Mucosa of gallbladder (tissue), 1 donor: ENCODE measurements at places on chromosomes 11 and 22. TPM values are rescaled to one million over a fixed set of nuclear protein-coding genes. Genes with fewer than 3 reads are reported as not detected.

GGT5 gene
- total RNA-seq: 21.8 TPM

BEST1 gene
- 2.8 TPM for total RNA-seq

CRYBB3 gene
- total RNA-seq: 1.4 TPM

NLRP14 gene
- 0.06 TPM for total RNA-seq

ARL2 gene
- total RNA-seq: 103 TPM

BIK gene
- 19.0 TPM for total RNA-seq

CELSR1 gene
- total RNA-seq: 6.7 TPM

CDC42BPG gene
- total RNA-seq: 37.1 TPM

CCDC87 gene
- total RNA-seq: 1.0 TPM

SERPING1 gene
- 614 TPM for total RNA-seq

MPZL3 gene
- 23.2 TPM for total RNA-seq

ELMOD1 gene
- total RNA-seq: not detected
